Astrocyte (in vitro differentiated cells and primary cell): ENCODE measurements at places on chromosomes 3 and 15. TPM values are rescaled to one million over a fixed set of nuclear protein-coding genes. Genes with fewer than 3 reads are reported as not detected.

- DNase-seq, result peak; percentile 48
Measured at GRCh38 chr3:56269755-56270535, 198.3 kb downstream of the ERC2 start.

GRCh38 chr3:24185738-24186384 is 240.8 kb downstream of the NR1D2 start:
- DNase-seq, result peak; percentile 55

The GOLGA8M gene
- 1.5 and 1.6 TPM in 2 replicates for total RNA-seq

The AHSG gene
- not detected in 2 replicates for total RNA-seq

GRCh38 chr3:146621723-146622122 is 16.6 kb upstream of the PLSCR5 start:
- DNase-seq, result no peak

The RPP14 gene
- 19.0 and 22.2 TPM in 2 replicates for total RNA-seq

The DET1 gene
- total RNA-seq, result 3.7 and 4.8 TPM in 2 replicates

GRCh38 chr15:20295238-20295811 is 246.3 kb downstream of the GOLGA6L6 start:
- no peak for DNase-seq

GRCh38 chr3:177538750-177539730 is 341.8 kb upstream of the TBL1XR1 start:
- DNase-seq, result no peak

GRCh38 chr15:58545307-58546065 is 113.7 kb downstream of the LIPC start:
- peak; percentile 79 for DNase-seq

The CADPS gene
- total RNA-seq, result 5.4 and 7.1 TPM in 2 replicates

DNA sequence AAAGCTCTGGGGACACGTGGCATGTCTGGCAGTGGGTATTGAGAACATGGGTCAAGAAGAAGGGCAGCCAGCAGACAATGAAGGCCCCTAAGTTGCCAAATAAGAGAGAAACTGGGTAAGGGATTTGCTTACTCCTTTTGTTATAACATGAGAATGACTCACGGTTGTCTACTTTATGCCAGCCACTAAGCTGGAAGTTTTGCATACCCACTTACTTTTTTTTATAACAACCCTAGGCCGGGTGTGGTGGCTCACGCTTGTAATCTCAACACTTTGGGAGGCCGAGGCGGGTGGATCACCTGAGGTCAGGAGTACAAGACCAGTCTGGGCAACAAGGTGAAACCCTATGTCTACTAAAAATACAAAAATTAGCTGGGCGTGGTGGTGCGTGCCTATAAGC is 50.0 kb downstream of the DRD3 start:
- no peak for DNase-seq

GRCh38 chr3:102090721-102091045 is 241.4 kb downstream of the NFKBIZ start:
- DNase-seq, result peak; percentile 50

DNA sequence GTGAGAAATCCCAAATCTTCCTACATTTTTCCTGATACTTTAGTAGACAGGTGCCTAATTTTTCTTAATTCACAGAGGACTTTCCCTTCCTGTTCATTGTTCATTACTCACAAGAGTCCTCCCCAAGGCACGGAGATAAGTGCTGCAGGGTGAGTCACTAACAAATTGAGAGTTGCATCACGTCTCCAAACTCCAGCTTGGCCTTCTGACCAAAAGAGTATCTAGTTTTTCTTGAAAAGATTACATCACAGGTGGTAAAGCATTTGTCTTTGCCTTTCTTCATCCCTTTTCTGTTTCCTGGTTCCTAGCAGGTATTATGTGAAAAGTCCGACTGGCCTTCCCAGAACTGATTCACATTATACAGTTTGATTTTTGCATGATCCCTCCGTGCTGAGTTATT is 24.9 kb upstream of the RASGRP1 start:
- DNase-seq, result peak; percentile 73

GRCh38 chr15:98493966-98494511 is 154.3 kb upstream of the IGF1R start:
- no peak for DNase-seq

GRCh38 chr3:13085846-13086179 is 12.6 kb upstream of the IQSEC1 start:
- DNase-seq, result no peak

GRCh38 chr3:78754066-78754743 is 1013.6 kb downstream of the ROBO1 start:
- peak; percentile 85 for DNase-seq

- DNase-seq, result peak; percentile 84
Measured at GRCh38 chr3:136818191-136818768, 646 bp upstream of the SLC35G2 start.

The CHDH gene
- 0.22 and 0.48 TPM in 2 replicates for total RNA-seq

DNA sequence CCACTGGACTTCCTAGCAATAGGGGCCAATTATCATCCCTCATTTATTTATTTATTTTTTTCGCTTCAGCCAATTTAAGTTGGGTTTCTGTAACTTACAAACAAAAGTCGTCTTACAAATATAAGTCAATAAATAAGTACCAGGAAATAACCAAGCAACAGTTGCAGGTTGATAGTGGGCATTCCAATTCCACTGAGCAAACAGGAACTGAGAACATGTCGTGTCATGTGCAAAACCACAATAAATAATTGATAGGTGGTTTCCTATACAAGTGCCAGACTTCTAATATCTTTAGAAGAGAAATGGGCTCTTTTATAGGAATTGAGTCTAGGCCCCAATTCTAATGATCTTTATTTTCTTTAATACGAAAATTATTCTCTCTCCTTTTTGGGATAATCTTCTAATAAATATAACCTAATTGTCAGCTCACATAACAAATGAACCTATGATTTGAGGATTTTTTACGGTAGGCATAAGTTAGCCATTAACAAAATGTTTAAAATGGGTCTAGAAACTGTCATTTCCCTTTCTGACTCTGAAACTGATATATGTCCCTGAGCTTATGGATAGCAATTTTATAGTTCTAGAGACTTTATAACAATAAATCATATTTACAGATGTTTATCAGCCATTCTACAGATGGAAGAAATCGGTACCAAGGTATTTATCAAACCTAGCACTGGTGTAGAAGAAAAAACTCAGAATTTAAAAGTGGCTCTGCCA is 571.8 kb downstream of the FOXP1 start:
- DNase-seq, result peak; percentile 67

GRCh38 chr3:2686816-2687502 is 423.2 kb downstream of the IL5RA start:
- no peak for DNase-seq

GRCh38 chr3:160372780-160373179 is 26.2 kb downstream of the IFT80 start:
- peak; percentile 43 for DNase-seq

DNA sequence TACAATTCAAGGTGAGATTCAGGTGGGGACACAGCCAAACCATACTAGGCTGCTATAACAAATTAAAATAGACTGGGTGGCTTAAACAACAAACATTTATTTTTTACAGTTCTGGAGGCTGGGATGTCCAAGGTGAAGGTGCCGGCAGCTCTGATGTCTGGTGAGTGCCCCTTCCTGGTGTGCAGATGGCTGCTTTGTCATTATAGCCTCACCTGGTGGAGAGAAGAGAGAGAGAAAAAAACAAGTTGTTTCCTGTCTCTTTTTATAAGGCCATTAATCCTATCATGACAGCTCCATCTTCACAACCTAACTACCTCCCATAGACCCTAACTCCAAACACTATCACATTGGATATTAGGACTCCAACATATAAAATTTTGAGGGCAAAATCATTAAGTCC is 279.7 kb downstream of the ZIC1 start:
- DNase-seq, result no peak

The GAP43 gene
- 13.8 and 17.4 TPM in 2 replicates for total RNA-seq

The GPR160 gene
- total RNA-seq, result 0.79 and 1.4 TPM in 2 replicates

DNA sequence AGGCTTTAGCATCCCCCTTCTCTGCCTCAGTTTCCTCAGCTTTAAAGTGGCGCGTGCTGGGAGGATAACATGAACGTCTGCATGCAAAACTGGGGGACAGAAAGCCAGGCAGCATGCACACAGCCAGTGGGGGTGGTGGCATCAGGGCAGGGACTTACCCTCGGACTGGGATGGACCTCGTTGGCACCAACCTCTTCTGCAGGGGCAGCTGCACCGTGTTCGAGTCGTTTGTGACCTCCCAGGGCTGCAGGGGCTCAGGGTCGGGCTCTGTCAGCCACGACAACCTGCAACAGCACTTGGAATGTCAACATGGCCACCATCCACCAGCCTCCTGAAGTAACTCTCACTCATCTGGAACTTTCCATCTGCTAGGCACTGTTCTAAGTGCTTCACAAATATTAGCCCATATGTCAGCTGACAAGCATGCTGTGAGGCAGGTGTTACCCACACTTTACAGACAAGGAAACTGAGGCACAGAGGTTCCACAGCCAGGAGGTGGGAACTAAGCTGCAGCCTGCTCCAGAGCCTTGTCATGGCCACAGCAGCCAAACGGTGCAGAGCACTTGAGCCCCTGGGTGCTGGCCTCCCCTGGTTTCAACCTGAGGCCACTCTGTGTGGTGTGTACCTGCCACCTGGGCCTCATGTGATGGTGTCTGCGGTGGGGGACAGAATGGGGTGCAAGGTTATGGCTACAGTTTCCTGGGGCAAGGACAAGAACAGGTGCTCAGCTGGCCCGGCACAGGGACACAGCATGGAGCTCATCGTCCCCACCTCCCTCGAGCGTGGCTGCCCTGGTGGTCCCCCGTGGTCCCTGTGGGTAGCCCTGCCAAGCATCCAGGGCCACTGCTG is 6.7 kb downstream of the C3orf22 start:
- no peak for DNase-seq

- peak; percentile 3 for DNase-seq
Measured at GRCh38 chr3:155807823-155808222, 1.7 kb upstream of the C3orf33 start.

DNA sequence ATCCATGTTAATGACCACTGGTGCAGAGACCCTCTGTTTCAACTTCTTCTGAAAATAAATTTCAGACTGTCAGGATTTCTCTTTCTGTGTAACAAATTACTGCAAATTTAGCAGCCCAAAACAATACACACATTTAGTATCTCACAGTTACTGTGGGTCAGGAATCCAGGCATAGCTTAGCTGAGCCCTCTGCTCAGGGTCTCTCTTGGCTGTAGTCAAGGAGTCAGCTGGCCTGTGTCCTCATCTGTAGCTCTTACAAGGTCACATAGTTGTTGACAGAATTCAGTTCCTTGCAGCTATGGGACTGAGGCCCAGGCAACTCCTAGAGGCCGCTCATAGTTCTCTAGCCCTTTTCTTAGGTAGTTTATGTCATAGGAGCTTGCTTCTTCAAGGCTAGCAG is 51.9 kb downstream of the NKIRAS1 start:
- DNase-seq, result no peak

The KCNMB3 gene
- 0.75 and 1.7 TPM in 2 replicates for total RNA-seq

DNA sequence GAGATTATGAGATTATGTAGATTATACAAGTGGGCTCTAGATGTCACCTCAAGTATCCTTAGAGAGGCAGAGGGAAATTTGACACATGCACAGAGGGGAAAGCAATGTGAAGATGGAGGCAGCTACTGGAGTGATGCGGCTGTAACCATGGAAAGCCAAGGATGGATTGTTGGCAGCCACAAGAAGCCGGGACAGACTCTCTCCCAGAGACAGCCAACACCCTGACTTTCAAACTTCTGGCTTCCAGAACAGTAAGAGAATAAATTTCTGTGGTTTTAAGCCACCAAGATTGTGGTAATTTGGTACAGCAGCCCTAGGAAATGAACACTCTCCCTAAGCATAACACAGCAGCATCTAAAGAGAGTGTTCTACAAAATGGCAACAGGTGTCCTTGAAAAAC is 34.4 kb upstream of the PRICKLE2 start:
- peak; percentile 77 for DNase-seq

- DNase-seq, result no peak
Measured at GRCh38 chr15:63370764-63371163, 10.9 kb downstream of the CA12 start.

The TAGLN3 gene
- 7.9 and 8.7 TPM in 2 replicates for total RNA-seq

The FEZF2 gene
- total RNA-seq, result not detected in 2 replicates

DNA sequence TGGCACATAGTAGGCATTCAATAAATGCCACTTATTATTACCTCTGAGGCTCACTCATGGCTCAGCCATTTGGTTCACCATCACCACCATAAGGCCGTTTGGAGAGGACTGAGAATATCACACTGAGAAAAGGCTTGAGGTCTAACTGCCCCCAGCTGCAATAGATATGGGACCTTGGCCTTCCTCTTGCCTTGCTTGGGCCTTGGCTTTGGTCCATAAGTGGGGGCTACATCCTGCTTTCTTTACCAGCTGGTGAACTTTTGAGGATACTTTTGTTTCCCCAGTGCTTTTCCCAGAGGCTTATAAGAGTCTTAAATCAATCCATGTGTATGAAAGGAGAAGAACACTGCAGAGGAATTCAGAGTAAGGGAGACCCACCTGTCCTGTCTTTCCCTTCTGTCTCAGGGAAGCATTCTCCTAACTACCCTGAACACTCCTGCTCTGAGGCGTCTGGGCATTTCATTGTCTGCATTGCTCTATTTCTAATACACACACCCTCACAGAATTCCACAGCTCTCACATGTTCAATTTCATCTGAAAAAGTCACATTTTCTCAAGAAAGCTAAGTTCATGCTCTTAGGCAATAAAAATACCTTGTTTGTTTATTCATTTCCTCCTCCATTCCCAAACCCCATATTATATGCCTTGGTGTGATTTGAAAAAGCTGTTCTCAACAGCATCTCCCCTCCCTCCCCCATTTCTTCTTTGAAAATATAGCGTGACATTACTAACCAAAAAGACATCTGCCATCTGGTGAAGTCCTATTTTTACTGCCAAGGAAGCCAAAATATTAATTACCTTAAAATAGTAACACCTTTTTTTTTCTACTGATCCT is 22.5 kb upstream of the KCNMB2 start:
- no peak for DNase-seq

DNA sequence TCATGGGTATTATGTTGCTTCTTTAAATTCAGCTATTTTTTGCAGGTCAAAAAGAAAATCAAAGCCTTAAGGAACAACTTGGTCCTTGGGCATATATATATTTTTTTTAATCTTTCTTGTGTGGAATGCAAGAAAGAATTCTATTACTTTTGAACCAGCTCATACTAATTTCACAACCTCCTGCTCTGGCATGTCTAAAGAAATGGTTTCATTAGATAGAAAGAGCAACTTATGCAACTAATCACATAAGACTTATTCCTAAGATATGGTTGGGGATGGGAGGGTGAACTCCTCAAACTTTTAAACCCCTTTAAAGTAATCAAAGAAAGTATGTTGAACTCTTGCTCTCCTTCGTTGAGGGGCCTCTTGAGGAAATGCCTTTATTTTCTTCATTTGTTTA is 114.9 kb downstream of the GMNC start:
- DNase-seq, result peak; percentile 2

- DNase-seq, result no peak
Measured at GRCh38 chr3:56918111-56918568, 116.4 kb upstream of the ARHGEF3 start.

DNA sequence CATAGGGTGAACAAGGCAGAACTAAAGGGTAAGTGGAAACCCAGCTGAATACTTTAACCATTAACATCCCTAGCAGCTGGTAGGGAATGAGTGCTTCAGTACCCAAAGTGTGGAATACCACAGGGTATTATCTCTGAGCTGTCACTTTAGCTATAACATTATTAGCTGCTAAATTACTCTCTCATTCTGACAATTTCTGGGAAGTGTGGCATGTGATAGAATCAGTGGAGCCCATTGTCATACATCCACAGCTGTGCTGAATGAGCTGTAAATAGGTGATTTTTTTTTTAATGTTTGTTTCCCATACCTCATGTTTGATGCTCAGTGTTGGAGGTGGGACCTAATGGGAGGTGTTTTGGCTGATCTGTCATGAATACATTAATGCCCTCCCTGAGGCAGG is 894.3 kb downstream of the DIPK2A start:
- no peak for DNase-seq

- DNase-seq, result no peak
Measured at GRCh38 chr3:177710506-177710905, 513.2 kb upstream of the TBL1XR1 start.
